ENCODE measurements at places on chromosomes 6 and 20.

- no peaks in the 10 kb centered on the region for H3K36me3 ChIP-seq
- no peak overlapping the region for H3K27ac ChIP-seq
- H3K4me3 ChIP-seq, result no peak overlapping the region
These were observed 196.1 kb downstream of the TRIM27 start for GRCh38 chr6:28727559-28728211.

GRCh38 chr6:12635813-12636212 lies 80.8 kb upstream of the PHACTR1 start:
- H3K27me3 ChIP-seq, result no peaks in the 10 kb centered on the region
- no peak overlapping the region for H3K4me3 ChIP-seq
- no peaks in the 10 kb centered on the region for H3K4me1 ChIP-seq
- no peaks in the 10 kb centered on the region for H3K36me3 ChIP-seq

GRCh38 chr6:20031342-20031741 lies 180.9 kb downstream of the MBOAT1 start:
- no peak for DNase-seq
- H3K4me3 ChIP-seq, result no peak overlapping the region
- no peaks in the 10 kb centered on the region for H3K36me3 ChIP-seq
- no peaks in the 10 kb centered on the region for H3K27me3 ChIP-seq
- no peaks in the 10 kb centered on the region for H3K4me1 ChIP-seq

- no peaks in the 10 kb centered on the region for H3K27me3 ChIP-seq
- H3K27ac ChIP-seq, result no peak overlapping the region
- no peak overlapping the region for H3K4me3 ChIP-seq
- no peaks in the 10 kb centered on the region for H3K36me3 ChIP-seq
These were observed 95.4 kb upstream of the CEP85L start for GRCh38 chr6:118746825-118747174.

DNA sequence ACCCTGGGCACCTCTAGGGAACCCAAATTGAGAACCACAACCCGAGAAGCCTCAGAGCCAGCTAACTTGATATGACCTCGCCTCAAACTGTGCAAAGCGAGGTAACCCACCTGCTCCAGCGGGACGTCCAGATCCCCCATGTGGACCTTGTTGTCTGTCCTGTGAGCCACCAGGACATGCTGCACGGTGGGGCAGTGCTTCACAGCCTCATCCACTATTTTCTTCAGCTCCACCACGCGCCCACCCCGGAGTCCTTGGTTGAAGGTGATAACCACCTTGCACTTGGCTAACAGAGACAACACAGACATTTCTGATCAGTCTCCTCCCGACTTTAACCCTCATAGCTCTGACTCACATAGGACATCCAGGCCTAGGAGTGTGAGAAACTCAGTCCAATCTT lies 30.8 kb upstream of the APMAP start:
- no peaks in the 10 kb centered on the region for H3K4me1 ChIP-seq
- no peaks in the 10 kb centered on the region for H3K27me3 ChIP-seq
- no peak overlapping the region for H3K27ac ChIP-seq
- peaks cover 46% of the 10 kb centered on the region for H3K36me3 ChIP-seq
- DNase-seq, result peak; percentile 27

- H3K36me3 ChIP-seq, result no peaks in the 10 kb centered on the region
- H3K4me1 ChIP-seq, result peaks cover 6% of the 10 kb centered on the region
- H3K4me3 ChIP-seq, result no peak overlapping the region
- H3K27me3 ChIP-seq, result no peaks in the 10 kb centered on the region
These were observed 428.8 kb upstream of the ARID1B start for GRCh38 chr6:156348424-156348823.

DNA sequence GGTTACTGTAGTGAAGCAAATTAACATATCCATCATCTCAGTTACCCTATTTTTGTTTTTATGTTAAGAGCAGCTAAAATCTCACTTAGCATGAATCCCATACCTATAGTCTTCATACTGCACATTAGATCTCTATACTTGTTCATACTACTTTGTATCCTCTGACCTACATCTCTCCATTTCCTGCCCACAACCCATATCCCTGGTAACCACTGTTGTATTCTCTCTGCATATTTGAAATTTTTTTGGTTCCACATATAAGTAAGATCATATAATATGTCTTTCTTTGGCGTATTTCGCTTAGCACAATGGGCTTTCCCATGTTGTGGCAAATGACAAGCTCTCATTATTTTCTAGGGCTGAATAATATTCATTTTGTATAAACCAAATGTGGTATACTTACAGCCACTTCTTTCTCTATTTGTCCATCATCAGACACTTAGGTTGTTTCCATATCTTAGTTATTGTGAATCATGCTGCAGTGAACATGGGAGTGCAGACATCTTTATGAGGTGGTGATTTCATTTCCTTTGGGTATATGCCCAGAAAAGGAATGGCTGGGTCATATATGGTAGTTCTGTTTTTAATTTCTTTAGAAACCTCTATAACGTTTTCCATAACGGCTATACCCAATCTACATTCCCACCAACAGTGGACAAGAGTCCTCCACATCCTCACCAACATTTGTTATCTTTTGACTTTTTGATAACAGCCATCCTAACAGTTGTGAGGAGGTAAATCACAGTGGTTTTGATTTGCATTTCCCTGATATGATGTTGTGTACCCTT lies 39.8 kb downstream of the BACH2 start:
- H3K27ac ChIP-seq, result no peak overlapping the region
- H3K36me3 ChIP-seq, result no peaks in the 10 kb centered on the region
- DNase-seq, result no peak
- no peaks in the 10 kb centered on the region for H3K27me3 ChIP-seq

DNA sequence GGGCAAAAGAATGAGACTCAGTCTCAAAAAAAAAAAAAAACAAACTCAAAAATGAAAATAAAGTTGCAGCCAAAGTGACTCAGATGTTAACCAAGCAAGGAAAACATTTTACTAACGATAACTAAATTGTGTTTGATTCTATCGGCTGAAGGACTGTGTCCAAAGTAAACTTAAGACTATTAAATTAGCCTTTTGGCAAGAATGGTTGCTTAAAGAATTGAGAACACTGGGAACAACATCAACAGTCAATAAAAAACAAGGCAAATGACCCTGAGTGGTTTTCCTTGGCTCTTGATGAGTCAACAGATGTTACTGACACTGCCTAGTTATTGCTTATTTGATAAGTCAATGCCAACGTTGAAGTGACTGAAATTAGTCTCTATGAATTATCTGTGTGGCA lies 36.7 kb downstream of the POU3F2 start:
- H3K4me1 ChIP-seq, result no peaks in the 10 kb centered on the region
- H3K36me3 ChIP-seq, result peaks cover 5% of the 10 kb centered on the region
- DNase-seq, result no peak
- H3K27me3 ChIP-seq, result no peaks in the 10 kb centered on the region
- H3K27ac ChIP-seq, result no peak overlapping the region

- no peak overlapping the region for H3K27ac ChIP-seq
- H3K4me3 ChIP-seq, result no peak overlapping the region
- H3K4me1 ChIP-seq, result no peaks in the 10 kb centered on the region
- no peaks in the 10 kb centered on the region for H3K36me3 ChIP-seq
These were observed 150.4 kb downstream of the BFSP1 start for GRCh38 chr20:17380801-17381200.

DNA sequence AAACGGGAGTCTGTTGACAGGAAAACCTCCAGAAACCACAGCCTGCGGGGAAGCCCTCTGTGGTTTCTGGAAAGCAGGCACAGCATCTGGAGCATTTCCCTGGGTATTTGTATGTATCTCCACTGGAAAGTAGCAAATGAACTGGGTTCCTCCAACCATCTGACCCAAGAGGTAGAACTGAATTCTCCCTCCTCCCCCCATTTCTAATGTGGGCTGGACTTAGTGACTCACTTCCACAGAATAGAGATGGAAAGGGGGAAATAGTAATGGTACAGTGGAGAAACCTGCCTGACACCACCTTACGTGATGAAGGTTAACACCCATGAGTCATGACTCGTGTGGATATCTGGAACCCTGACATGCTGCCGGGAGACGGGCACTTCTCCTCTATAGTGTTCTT lies 51.9 kb upstream of the XRN2 start:
- no peak overlapping the region for H3K4me3 ChIP-seq
- H3K4me1 ChIP-seq, result no peaks in the 10 kb centered on the region
- H3K27me3 ChIP-seq, result no peaks in the 10 kb centered on the region
- no peak for DNase-seq
- peaks cover under 1% of the 10 kb centered on the region for H3K36me3 ChIP-seq

All from tibial artery (tissue), 4 donors.